Testis (tissue), 5 donors: ENCODE measurements at places on chromosomes 16 and 17. TPM values are rescaled to one million over a fixed set of nuclear protein-coding genes. Genes with fewer than 3 reads are reported as not detected.
A peak's percentile ranks its signal among the peaks of the same experiment; 100 is the strongest.

- peak; percentile 26 for DNase-seq
These were observed 46.1 kb downstream of the NXN start for GRCh38 chr17:933312-934073.

- no peak for DNase-seq
These were observed 1.4 kb upstream of the HOXB2 start for GRCh38 chr17:48546137-48546923.

DNA sequence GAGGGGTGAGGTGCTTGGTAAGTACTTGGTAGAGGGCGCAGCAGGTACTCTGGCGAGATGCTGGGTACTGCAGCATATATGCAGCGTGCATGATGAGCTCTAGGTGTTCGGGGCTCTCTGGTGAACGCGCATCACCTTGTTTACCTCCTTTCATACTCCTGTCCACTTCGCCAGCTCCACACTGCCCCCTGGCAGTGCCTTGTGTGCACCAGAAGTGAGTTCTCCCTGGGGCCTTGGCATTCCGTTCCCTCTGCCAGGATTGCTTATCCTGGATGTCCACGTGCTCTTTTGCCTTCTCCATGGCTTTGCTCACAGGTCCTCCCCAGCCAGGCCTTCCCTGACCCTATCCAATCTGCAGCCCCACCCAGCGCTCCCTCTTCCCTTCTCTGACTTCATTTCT, 154.2 kb downstream of the MRM1 start:
- peak; percentile 20 for DNase-seq

GRCh38 chr16:66651965-66652364, 44.6 kb downstream of the CMTM4 start:
- no peak for DNase-seq

GRCh38 chr16:77931058-77931457, 91.3 kb upstream of the CLEC3A start:
- no peak for DNase-seq

- DNase-seq, result no peak
These were observed 73.8 kb upstream of the ATP2A3 start for GRCh38 chr17:4038076-4038475.

- no peak for DNase-seq
These were observed 56.4 kb upstream of the AKTIP start for GRCh38 chr16:53559270-53559951.

DNA sequence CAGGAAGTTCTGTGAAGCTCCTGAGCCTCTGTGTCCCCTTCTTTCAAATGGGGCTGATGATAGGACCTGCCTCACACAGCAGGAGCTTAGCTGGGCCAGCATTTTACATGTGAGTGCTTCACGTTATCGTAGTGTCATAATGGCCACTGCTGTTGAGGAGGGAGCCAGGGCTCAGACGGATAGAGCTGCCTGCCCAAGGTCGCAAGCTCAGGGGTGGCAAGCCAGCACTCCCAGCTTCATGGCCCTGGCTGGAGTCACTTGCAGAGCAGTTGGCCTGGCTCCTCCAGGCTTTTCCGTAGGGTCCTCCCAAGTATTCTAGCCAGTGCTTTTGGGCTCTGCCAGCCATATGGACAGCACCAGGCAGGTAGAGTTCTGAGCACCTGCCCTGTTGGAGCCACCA, 115.1 kb downstream of the SOCS1 start:
- no peak for DNase-seq

DNA sequence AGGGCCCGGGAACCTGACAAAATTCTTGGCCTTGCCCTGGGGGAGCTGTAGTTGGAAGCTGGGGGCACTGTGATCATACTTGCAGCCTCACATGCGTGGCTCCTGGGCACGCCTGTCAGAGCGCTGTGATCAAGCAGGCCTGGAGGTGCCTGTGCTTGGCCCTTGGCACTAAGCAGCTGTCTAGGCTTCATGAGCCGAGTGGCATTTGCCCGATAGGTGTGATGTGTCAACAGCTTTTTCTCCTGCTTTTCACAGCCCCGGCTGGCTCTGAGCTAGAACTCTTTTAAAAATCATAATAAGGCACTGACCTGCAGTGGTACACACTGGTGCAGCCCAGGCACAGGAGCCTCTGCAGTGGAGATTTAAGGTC, 113.8 kb downstream of the SOCS1 start:
- DNase-seq, result no peak

DNA sequence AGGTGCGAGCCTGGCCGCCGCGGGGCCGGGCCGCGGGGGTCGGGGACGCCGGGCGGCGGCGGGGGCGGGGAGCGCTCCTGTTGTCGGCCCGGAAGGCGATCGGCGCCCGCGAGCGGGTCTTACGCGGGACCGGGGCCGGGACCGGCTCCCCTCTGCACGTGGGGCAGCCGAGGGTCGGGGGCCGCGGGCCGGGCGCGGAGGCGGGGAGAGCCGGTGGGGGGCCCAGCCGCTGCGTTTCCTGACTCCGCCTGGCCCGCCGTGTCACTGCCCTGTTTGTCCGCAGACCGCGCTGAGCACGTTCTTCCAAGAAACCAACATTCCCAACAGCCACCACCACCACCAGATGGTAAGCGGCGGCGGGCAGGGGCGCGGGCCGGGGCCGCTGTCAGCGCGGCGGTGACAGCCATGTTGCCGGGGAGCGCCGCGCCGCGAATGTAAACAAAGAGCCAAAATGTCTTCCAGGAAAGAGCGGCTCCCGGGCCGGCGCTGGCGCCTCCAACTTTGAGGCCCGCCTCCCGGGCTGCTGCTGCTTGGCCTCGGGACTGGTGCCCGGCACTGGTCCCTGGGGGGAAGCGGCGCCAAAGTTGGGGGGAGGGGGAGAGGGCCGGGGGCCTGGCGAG, 586 bp downstream of the UBALD2 start:
- DNase-seq, result peak; percentile 69

- no peak for DNase-seq
These were observed 109.2 kb downstream of the RPTOR start for GRCh38 chr17:80653856-80654255.

GRCh38 chr17:68612923-68613292, 11.7 kb upstream of the FAM20A start:
- no peak for DNase-seq

DNA sequence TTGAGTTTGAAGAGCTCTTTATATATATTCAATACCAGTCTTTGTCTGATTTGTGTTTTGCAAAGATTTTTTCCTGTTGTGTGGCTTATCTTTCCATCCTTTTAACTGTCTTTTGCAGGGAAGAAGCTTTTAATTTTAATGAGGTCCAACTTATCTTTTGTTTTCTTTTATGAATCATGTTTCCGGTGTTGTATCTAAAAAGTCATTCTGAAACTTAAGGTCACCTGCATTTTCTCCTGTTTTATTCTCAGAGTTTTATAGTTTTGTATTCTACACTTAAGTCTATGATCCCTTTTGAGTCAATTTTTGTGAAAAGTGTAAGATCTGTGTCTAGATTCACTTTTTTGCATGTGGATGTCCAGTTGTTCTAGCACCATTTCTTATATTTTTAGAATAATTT, 24.6 kb upstream of the COX10 start:
- no peak for DNase-seq

DNA sequence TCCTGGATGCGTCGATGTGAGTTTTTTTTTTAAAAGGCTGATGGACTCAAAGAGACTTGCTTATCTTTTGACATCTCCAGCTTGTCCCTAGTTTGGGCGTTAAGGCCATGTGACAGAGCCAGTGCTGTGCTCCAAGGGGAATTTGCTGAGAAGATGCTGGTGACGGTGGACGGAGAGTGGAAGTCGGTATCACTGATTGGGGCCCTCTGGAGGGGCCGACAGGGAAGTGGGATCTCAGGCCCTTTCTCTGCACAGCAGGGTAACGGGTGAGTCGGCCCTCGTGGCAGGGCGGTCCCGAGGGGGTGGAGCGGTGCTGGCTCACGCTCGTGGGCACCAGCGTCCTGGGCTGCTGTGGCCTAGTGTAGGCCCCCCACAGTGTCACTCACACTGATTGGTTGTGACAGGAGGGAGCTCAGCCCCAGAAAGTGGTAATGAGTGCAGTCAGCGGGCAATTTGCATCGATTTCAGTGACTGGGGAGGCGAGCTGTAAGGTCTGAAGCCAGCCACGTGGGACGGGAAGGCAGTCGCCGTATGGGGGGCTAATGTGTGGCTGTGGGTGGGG, 91.3 kb downstream of the TBC1D16 start:
- DNase-seq, result peak; percentile 6

GRCh38 chr17:64638552-64639203, 23.4 kb downstream of the SMURF2 start:
- DNase-seq, result no peak

DNA sequence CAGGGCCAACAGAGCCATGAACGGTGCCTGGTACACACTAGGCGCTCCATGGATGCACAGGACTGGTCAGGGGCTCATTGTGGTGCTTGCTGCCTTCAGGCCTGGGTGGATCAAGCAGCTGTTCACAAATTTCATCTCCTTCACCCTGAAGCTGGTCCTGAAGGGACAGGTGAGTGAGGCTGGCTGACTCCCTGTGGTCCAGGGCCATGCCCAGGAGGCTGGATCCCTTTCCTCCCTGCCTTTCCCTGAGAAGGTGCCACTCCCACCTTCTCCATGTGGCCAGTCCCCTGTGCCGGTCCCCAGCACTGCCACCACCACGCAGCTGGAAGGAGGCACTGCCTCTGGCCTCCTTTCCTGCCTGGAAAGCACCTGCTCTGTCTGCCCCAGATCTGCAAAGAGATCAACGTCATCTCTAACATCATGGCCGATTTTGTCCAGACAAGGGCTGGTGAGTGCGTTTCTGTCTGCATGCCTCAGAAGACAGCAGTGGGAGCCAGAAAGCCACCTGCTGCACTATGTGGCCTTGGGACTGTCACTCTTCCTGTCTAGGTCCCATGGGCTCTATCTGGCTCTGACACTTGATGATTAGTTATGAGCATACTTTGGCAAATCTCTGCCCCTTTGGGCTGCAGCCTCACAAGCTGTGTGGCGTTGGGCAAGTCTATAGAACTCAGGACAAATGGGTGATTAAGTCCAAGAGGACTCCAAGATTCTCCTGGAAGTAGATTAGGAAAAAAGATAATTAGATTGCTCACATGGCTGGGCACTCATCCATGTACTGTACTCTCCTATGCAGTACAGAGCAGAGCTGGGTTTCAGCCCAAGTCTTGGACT, 9.4 kb downstream of the CETP start:
- DNase-seq, result no peak

- peak; percentile 89 for DNase-seq
These were observed 2.7 kb upstream of the ACE start for GRCh38 chr17:63474174-63474573.

DNA sequence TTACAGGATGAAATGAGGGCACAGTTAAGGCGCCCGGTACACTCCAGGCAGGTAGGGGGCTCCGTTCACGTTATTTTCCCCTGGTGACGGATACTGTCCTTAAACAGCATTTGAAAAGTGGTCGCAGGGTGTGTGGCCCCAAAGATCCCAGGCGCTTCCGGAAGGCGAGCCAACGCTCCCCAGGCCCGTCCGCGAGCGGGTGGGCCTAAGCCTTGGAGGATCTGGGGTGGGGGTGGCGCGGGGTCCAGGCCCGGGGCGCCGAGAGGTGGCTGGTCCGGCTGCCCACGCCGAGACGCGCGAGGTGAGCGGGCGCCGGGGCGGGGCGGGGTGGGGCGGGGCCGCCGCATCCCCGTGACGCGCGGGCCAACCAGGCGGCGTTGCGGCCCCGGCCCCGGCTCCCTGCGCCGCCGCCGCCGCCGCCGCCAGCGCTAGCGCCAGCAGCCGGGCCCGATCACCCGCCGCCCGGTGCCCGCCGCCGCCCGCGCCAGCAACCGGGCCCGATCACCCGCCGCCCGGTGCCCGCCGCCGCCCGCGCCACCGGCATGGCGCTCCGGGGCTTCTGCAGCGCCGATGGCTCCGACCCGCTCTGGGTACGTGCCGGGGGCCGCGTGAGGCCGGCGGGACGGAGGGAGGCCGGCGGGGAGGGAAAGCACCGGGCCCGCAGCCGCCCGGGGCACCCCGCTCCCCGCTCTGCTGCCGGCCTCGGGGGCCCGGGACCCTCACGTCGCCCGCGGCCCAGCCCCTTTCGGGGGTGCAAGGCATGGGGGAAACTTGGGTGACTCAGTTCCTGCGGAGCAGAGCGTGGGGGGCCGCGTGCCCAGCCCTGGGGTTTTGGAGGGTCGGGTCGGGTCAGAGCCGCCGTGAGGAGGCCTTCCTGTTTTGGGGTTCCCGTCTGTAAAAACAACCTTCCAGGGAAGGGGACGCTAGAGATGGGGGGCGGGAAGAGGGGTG, at the start of gene ABCC1:
TSS of gene ABCC1 (plus strand) at position 407 of the 951 bp plus-strand sequence. CDS start at position 543, 136 bp downstream.
- peak; percentile 49 for DNase-seq

DNA sequence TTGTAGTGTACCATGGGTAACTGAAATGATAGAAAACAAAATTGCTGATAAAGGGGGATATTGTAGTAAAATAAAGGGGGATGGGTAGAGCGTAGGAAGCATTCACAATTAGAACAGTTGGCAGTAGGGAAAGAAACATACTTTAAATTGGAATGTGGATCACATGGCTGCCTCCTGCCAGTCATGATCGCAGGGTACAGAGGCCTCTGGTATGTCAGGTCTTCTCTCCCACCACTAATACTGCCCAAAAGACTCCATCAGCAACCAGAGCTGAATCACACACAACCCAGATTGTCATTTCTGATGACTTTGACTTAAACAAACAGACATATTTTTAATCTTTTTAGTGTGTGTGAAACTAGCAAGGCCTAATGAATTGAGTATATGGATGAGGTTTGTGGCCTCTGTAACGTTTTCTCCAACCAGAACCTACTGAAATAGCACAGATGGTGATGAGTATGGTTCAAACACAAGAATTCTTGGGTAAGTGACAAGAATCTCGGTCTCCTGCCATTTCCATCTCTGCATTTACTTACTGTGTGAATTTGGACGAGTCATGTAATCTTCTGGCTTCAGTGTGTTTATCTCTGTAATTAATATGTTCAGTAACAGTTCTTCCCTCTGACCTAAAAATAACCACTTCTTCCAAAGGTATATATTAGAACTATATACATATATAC, 112.6 kb downstream of the USP22 start:
- DNase-seq, result no peak

GRCh38 chr16:79177018-79177417, 423.5 kb downstream of the MAF start:
- no peak for DNase-seq

- no peak for DNase-seq
These were observed 2270.8 kb downstream of the TP53TG3F start for GRCh38 chr16:35730251-35730650.

Gene CCL18
- 3.0 TPM for total RNA-seq

Gene ACSM2A
- total RNA-seq, result 0.12 TPM

Gene HBQ1
- total RNA-seq, result 4.3 TPM

Gene CFAP52
- total RNA-seq, result 19.5 TPM

Gene CTRB2
- total RNA-seq, result 0.63 TPM

Gene NKD1
- total RNA-seq, result 14.4 TPM

Gene DPEP3
- total RNA-seq, result 138 TPM

Gene CNTD1
- total RNA-seq, result 49.1 TPM

Gene RPRML
- not detected for total RNA-seq

Gene ZNF385C
- total RNA-seq, result 26.6 TPM

Gene ENO3
- total RNA-seq, result 16.4 TPM

Gene C16orf96
- 10.3 TPM for total RNA-seq

Gene NAGS
- 3.1 TPM for total RNA-seq

Gene COTL1
- total RNA-seq, result 124 TPM
